ENCODE measurements at places on chromosomes 12 and 14.
A peak's percentile ranks its signal among the peaks of the same experiment; 100 is the strongest.

GRCh38 chr14:64296561-64296960 is 2.4 kb upstream of the ESR2 start:
- no peak overlapping the region for H3K27ac ChIP-seq
- no peaks in the 10 kb centered on the region for H3K36me3 ChIP-seq
- peak; percentile 56 for DNase-seq

- no peak overlapping the region for H3K4me3 ChIP-seq
- H3K36me3 ChIP-seq = peaks cover 2% of the 10 kb centered on the region
- H3K27ac ChIP-seq = no peak overlapping the region
These were observed 278.2 kb downstream of the FOXN3 start for GRCh38 chr14:89138846-89139245.

- no peaks in the 10 kb centered on the region for H3K27me3 ChIP-seq
- no peak for DNase-seq
- no peak overlapping the region for H3K4me3 ChIP-seq
These were observed 1349.1 kb downstream of the TMEM121 start for GRCh38 chr14:106875503-106875902.

- DNase-seq = peak; percentile 16
- no peaks in the 10 kb centered on the region for H3K36me3 ChIP-seq
- no peak overlapping the region for H3K4me3 ChIP-seq
- peaks cover 22% of the 10 kb centered on the region for H3K4me1 ChIP-seq
- no peak overlapping the region for H3K27ac ChIP-seq
These were observed 148.7 kb upstream of the CLEC14A start for GRCh38 chr14:38404616-38405015.

DNA sequence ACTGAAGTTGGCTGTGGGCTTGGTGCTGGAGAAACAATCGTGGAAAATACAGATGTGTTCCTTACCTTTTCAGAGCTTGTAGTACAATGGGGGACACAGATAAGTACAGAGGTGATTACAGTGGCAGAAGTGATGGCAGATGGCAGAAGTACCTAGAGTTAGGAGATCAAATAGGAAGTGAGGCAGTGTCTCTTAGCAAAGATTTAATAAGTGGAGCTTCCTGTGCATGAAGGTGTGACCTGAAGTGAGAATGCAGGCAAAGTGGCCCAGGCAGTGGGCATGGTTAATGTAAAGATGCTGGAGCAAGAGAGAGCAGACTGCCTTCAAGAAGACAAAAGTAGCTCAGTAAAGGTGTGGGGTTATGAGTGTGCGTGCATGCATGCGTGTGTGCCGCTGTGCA is 16.0 kb downstream of the LRRK2 start:
- H3K27ac ChIP-seq = no peak overlapping the region
- H3K4me1 ChIP-seq = no peaks in the 10 kb centered on the region
- no peak overlapping the region for H3K4me3 ChIP-seq
- no peak for DNase-seq
- no peaks in the 10 kb centered on the region for H3K36me3 ChIP-seq
- H3K27me3 ChIP-seq = no peaks in the 10 kb centered on the region

GRCh38 chr12:76554405-76555230 is 5.0 kb downstream of the OSBPL8 start:
- H3K27me3 ChIP-seq = no peaks in the 10 kb centered on the region
- peaks cover 34% of the 10 kb centered on the region for H3K4me1 ChIP-seq
- H3K4me3 ChIP-seq = no peak overlapping the region
- H3K27ac ChIP-seq = no peak overlapping the region
- DNase-seq = no peak
- H3K36me3 ChIP-seq = no peaks in the 10 kb centered on the region

DNA sequence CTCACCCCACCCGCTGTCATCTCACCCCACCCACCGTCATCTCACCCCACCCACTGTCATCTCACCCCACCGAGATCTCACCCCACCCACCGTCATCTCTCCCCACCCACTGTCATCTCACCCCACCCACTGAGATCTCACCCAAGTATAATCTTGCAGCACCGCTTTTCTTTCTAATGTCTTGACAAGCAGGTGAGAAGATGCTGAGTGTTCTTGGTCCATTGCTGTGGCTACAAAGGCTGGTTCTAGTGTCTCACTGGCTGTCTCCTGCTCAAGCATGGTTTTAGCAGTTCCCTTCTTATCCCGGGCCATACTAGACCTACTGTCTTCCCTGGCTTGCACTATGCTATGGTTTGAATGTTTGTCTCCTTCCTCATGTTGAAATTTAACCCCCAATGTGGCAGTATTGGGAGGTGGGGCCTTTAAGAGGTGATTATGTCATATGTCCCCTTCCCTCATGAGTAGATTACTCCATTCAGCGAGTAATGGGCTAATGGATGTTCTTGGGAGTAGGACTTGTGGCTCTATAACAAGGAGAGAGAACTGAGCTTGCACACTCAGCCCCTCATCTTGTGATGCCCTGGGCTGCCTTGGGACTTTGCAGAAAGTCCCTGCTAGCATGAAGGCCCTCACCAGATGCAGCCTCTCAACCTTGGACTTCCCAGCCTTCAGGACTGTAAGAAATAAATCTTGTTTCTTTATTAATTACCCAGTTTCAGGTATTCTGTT is 47.7 kb upstream of the PPP2R5C start:
- no peaks in the 10 kb centered on the region for H3K27me3 ChIP-seq
- H3K36me3 ChIP-seq = no peaks in the 10 kb centered on the region
- DNase-seq = no peak
- H3K4me1 ChIP-seq = peaks cover 10% of the 10 kb centered on the region
- H3K4me3 ChIP-seq = no peak overlapping the region

DNA sequence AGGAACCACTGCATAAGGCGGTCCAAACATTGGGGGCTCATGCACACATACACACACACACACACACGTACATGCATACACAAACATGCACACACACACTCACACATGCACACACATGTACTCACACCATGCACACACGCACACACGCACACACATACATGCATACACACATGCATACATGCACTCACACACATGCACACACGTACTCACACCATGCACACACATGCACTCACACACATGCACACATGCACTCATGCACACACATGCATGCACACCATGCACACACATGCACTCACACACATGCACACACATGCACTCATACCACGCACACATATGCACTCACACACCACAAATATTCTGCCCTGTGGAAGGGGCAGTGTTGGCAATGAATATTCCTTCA is 22.1 kb downstream of the OAS2 start:
- no peak overlapping the region for H3K27ac ChIP-seq
- no peaks in the 10 kb centered on the region for H3K27me3 ChIP-seq
- H3K4me1 ChIP-seq = no peaks in the 10 kb centered on the region
- no peaks in the 10 kb centered on the region for H3K36me3 ChIP-seq
- DNase-seq = no peak
- no peak overlapping the region for H3K4me3 ChIP-seq

DNA sequence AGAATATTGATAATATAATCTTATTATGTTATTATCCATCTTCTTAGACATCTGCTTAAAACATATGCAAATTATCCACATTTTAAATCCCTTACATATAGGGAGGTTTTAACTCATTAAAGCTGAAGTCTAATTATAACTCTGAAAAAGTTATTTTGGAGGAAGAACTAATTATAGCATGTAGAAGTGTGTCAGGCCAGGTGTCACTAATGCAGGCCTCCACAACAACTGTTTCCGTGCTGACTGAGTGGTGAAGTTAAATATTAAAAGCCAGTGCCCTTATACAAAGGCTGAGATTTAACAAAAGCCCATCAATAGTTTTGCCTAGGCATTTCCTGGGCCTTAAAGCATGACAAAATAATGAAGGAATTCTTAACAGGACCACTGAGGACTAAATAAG is 157.4 kb downstream of the LRRK2 start:
- no peaks in the 10 kb centered on the region for H3K36me3 ChIP-seq
- no peak overlapping the region for H3K4me3 ChIP-seq
- no peaks in the 10 kb centered on the region for H3K4me1 ChIP-seq
- H3K27ac ChIP-seq = no peak overlapping the region
- DNase-seq = no peak
- no peaks in the 10 kb centered on the region for H3K27me3 ChIP-seq

DNA sequence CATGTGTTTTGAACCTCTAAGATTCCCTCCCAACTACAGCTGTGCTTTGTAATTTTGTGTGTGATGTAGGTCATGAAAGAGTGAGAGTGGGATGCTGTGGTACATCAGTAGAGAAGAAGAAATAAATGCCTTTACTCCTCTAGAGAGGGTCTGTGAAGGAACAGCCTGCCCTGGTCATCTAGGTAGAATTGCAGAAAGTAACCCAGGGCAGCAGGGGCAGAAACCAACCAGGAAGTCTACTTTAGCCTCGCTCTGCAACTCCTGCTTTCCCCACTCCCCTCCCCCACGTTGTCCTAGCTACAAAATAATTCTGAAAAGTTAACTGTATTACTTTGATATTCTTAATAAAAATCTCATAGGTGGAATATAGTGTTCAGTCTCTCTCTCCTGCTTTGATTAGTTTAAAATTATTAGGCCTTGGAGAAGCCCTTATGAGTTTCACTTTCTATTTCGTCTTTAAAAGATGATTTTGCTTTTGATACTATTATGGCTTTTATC is 7.5 kb downstream of the TBK1 start:
- H3K4me3 ChIP-seq = no peak overlapping the region
- no peaks in the 10 kb centered on the region for H3K4me1 ChIP-seq
- no peak overlapping the region for H3K27ac ChIP-seq
- H3K36me3 ChIP-seq = peaks cover 36% of the 10 kb centered on the region
- no peak for DNase-seq

DNA sequence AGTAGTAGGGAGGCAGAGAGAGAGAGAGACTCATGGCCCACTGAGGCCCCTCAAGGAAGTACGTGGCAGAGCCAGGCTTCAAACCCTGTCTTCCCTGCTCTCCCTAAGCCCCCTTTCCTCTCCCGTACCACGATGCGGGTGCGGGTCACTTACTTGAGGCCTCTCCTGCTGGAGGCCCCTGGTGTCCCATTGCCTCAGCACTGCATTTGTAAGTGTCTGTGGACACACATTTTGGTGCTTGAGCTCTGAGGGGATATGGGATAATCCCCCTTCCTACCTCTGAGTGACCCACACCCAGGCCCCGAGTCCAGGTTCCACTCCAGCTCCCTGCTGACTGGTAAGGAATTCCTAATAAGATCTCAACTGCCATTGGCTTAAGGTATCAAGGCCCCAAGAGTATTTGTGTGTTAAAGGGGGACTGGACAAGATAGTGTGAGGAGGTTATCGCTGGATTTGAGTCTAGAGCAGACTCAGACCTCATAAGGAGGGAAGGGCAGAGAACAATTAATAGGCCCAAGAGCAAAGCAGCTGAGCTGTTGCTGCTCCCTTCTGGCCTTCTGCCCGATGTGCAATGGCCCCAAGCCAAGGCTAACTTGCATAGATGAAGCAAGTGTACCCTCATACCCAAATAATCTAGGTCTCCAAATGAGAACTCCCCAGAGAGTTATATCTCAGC is 71.9 kb downstream of the CRACR2A start:
- no peak overlapping the region for H3K4me3 ChIP-seq
- no peak overlapping the region for H3K27ac ChIP-seq

GRCh38 chr14:69249603-69250002 is 10.4 kb upstream of the GALNT16 start:
- no peak for DNase-seq
- no peaks in the 10 kb centered on the region for H3K36me3 ChIP-seq
- no peak overlapping the region for H3K4me3 ChIP-seq

GRCh38 chr14:86505808-86506207 is 975.9 kb downstream of the FLRT2 start:
- H3K27me3 ChIP-seq = no peaks in the 10 kb centered on the region
- no peak for DNase-seq
- H3K27ac ChIP-seq = no peak overlapping the region
- no peak overlapping the region for H3K4me3 ChIP-seq
- H3K36me3 ChIP-seq = no peaks in the 10 kb centered on the region
- H3K4me1 ChIP-seq = no peaks in the 10 kb centered on the region

DNA sequence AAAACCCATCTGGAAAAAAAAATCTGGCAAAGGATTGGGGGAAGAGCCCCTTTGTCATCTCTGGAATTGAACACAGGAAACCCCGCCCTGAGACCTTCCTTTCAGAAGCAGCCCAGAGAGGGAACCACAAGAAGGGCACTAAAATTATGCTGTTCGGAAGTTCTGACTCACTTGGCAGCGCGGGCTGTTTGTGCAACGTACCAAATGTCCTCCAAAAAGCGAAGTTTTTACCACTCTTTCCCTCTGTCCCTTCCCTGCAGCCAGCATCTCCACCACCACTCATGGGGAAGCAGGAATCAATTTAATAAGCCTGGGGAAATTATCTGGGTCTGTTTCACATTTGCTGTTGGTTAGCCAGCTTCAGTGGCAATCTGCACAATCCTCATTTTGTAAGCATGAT is 3.2 kb upstream of the SYNE3 start:
- peak overlapping the region; percentile 16 for H3K4me3 ChIP-seq
- H3K4me1 ChIP-seq = peaks cover 26% of the 10 kb centered on the region
- H3K27me3 ChIP-seq = no peaks in the 10 kb centered on the region
- DNase-seq = peak; percentile 79
- H3K27ac ChIP-seq = peak overlapping the region; percentile 9

DNA sequence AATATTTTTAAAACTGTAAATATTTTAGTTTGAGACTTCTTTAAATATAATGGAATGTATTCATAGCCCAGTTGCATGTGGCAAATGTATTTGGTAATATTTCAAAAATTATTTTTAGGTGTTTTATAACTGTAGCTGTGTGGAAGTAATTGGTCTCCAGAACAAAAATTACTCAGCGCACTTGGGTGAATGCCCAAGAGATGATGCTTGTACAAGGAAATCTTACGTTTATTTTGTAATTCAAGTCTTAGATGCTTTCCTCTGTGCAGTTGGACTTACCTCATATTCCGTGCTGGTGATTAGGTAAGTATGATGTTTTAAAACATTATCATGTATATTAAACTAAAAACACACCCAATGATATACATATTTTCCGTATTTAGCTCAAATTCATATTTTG is 76.7 kb upstream of the SLCO1B1 start:
- peak; percentile 64 for DNase-seq
- H3K27me3 ChIP-seq = no peaks in the 10 kb centered on the region
- no peak overlapping the region for H3K27ac ChIP-seq
- H3K4me1 ChIP-seq = no peaks in the 10 kb centered on the region
- no peaks in the 10 kb centered on the region for H3K36me3 ChIP-seq

GRCh38 chr14:32331206-32331605 is 2.1 kb downstream of the AKAP6 start:
- no peak overlapping the region for H3K4me3 ChIP-seq
- no peaks in the 10 kb centered on the region for H3K27me3 ChIP-seq
- H3K4me1 ChIP-seq = peaks cover 14% of the 10 kb centered on the region

GRCh38 chr14:93744876-93745275 is 43.4 kb downstream of the PRIMA1 start:
- no peaks in the 10 kb centered on the region for H3K4me1 ChIP-seq
- H3K27me3 ChIP-seq = peaks cover 35% of the 10 kb centered on the region
- DNase-seq = no peak
- H3K36me3 ChIP-seq = no peaks in the 10 kb centered on the region
- H3K27ac ChIP-seq = no peak overlapping the region

GRCh38 chr12:29562110-29562804 is 64.8 kb upstream of the OVCH1 start:
- H3K4me3 ChIP-seq = no peak overlapping the region
- peaks cover 34% of the 10 kb centered on the region for H3K4me1 ChIP-seq
- no peak for DNase-seq

All from PC-3 (cell line).